Stomach (tissue), 19 donors: ENCODE measurements at places on chromosomes 7 and 10. TPM values are rescaled to one million over a fixed set of nuclear protein-coding genes. Genes with fewer than 3 reads are reported as not detected.

- DNase-seq = peak; percentile 77
Measured at GRCh38 chr7:21256310-21256877, 171.5 kb upstream of the SP4 start.

- DNase-seq = no peak
Measured at GRCh38 chr7:44981035-44981706, 2.4 kb upstream of the MYO1G start.

- no peak for DNase-seq
Measured at GRCh38 chr7:36107926-36108631, 45.0 kb upstream of the EEPD1 start.

The TAS2R5 gene
- polyA plus RNA-seq = 0.92 TPM

DNA sequence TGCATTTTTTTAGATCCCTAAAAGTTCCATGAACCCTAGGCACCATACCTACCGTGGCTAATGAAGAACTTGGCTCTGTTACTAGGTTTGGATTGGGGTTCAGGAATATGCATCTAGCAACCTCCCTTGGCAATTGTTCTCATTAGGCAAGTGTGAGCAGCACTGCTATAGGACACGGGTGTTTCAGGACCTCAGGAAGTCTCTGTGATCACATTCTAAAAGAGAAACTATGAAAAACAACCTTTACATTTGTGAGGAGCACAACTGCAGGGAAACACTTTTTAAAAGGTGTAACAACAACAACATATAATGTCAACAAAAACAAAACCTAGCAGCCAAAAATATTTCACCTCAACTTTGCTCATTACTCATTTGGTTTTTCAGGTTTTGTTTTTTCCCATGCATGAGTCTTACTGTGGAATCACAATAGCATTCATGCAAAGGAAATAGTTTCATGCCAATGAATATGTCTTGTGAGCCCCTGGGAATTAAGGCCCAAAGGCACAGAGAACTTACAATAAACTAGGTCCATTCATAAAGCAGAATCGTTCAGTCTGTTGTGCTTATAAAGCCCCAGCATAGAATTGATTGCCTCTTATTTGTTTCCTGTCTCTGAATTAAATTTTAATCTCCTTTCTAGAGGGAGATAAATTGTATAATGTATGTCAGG, 255.7 kb upstream of the DGKB start:
- DNase-seq = no peak

The SPDYE16 gene
- 0.03 TPM for polyA plus RNA-seq

GRCh38 chr7:48192996-48193395, 21.7 kb downstream of the ABCA13 start:
- no peak for DNase-seq

GRCh38 chr7:132504852-132505251, 71.4 kb downstream of the PLXNA4 start:
- DNase-seq = no peak

DNA sequence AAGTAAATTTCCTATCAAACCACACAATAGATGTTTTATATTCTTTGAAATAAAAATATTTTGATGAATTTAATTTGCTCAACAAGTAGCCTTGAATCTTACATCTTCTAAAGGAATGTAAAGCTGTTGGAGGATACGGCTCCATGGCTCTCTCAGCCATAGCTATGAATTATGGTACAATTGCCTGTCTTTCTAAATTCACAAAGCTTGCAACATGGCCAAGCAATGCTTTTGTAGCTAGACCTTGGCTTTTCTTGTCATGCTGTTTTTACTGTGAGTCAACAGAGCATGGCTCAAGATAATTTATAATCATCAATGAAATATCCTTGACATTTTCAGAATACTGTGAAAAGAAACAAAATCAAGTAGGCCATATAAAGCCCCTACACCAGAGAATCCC, 286.7 kb downstream of the CACNA2D1 start:
- DNase-seq = no peak

DNA sequence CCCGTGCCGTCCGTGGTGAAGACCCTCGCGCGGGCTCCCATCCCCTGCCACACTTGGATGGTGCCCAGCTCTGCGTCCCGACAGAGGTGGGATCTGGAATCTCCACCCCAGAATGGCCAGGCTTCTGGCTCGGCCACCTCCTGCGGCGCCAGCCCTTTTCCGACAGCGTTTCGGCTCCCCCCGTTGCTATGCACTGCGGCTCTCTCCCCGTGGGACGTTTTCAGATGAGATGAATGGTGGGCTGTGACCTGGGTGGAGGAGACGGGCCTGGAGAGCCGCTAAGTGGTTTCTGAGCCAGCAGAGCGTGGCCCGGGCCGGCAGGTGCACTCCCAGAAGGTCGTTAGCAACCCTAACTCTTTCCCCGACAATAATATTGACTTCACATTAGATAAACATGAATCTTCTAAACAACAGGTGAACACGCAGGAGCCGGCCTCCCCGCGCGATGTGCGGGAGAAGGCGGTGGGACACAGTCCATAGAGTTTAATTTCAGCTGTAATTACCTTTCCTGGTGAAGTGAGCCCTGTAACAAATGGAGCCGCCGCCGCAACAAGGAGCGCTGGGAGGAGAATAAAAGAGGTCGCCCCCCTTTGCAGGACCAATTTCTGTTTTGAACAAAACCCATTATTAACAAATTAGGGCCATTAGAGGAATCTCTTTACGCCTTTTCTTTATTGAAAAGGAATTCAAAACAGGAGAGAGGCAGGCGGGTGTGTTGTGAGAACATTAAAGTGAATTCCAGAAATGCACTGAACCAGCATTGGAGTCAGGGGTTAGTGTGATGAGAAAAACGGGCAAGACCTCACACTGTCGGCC, 294.3 kb upstream of the PFKP start:
- no peak for DNase-seq

GRCh38 chr7:107932805-107933204, 41.8 kb downstream of the DLD start:
- DNase-seq = no peak

GRCh38 chr7:107528461-107528860, 35.3 kb downstream of the COG5 start:
- DNase-seq = no peak

The FAM180A gene
- polyA plus RNA-seq = 0.08 TPM

DNA sequence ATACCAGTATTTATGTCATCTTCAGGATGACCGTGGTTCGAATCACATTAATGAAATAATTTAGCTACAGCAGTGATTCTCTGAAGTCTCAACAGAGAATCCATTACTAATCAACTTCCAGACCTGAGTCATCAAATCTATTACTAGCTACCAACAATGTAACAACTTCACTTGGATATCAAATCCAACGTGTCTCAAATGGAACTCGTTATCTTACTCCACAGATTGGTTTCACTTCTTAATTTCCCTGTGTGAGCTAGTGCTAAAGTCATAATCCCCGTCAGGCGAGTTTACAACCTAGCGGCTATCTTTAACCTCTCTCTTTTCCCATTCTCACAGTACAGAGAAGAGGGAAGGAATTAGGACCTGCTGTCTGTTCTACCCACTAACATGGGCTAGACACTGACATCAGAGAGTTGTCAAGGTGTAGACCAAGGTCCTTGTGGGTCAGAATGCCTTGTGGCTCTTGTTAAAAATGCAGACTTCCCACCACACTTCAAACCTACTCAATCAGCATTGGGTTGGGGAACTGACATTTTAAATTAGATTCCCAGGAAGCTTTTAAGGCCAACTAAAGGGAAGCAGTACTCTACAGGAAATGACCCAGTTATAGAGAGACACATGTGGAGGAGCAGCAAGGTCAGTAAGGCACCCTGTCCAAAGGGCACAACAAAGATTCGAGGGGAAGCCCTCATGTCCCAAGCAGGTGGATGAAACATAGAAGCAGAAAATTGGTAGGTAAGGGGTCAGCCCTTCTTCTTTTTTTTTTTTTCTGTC, 57.3 kb upstream of the GSAP start:
- no peak for DNase-seq
